ENCODE measurements at places on chromosomes 4 and X.

- DNase-seq, result no peak
Measured at GRCh38 chr4:2962614-2963174, 512 bp downstream of the NOP14 start.

GRCh38 chrX:111831343-111831742, 44.6 kb upstream of the TRPC5OS start:
- DNase-seq, result no peak

GRCh38 chr4:79170077-79170476, 155.8 kb downstream of the NAA11 start:
- no peak for DNase-seq

- no peak for DNase-seq
Measured at GRCh38 chrX:2383735-2384134, 117.0 kb downstream of the DHRSX start.

DNA sequence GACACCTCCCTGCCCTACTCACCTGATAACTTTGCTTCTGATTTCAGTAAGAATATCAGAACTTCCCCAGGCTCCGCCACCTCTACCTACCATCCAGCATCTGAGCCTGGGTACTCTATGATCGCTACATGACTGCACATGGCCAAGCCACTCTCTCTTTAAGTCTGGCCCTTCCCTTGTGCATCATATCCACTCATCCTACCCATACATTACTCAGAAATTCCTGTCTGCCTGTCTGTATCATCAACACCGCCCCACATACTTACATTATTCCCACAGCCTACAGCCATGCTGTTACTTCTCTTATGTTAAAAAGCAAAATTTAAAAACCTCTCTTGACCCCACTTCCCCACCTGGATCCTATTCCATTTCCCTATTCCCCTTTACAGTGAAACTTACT, 84.7 kb downstream of the SCD5 start:
- DNase-seq, result no peak
